ENCODE measurements at places on chromosomes 6 and 20. TPM values are rescaled to one million over a fixed set of nuclear protein-coding genes. Genes with fewer than 3 reads are reported as not detected.

GRCh38 chr6:15672291-15672690 lies 9.5 kb upstream of the DTNBP1 start:
- no peak for DNase-seq
- no peaks in the 10 kb centered on the region for H3K4me1 ChIP-seq
- no peak overlapping the region for H3K27ac ChIP-seq
- H3K27me3 ChIP-seq = peaks cover 46% of the 10 kb centered on the region
- H3K4me3 ChIP-seq = no peak overlapping the region

GRCh38 chr6:39543950-39544349 lies 181.3 kb downstream of the KIF6 start:
- H3K4me3 ChIP-seq = no peak overlapping the region
- no peaks in the 10 kb centered on the region for H3K27me3 ChIP-seq
- peak; percentile 62 for DNase-seq

DNA sequence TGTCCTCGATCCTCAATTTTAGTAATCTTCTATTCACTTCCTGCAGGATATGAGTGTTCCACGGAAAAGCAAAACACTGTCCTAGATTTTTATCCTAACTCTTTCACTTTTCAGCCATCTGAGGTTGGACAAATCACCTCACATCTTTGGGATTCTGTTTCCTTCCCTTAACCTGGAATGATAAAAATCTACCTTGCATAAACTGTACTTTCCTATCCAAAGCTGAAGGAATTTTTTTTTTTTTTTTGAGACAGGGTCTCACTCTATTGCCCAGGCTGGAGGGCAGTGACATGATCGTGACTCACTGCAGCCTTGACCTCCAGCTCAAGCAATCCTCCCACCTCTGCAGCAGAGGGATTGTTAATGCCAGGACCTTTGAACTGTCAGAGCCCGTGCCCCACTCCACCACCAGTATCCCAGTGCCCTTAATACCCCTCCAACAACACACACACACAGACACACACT lies 20.5 kb downstream of the CAPN11 start:
- H3K27me3 ChIP-seq = peaks cover 5% of the 10 kb centered on the region
- DNase-seq = no peak
- no peak overlapping the region for H3K4me3 ChIP-seq
- peaks cover 21% of the 10 kb centered on the region for H3K4me1 ChIP-seq

- H3K4me3 ChIP-seq = no peak overlapping the region
- H3K27me3 ChIP-seq = no peaks in the 10 kb centered on the region
- no peaks in the 10 kb centered on the region for H3K36me3 ChIP-seq
- H3K27ac ChIP-seq = no peak overlapping the region
- DNase-seq = peak; percentile 70
- H3K4me1 ChIP-seq = peaks cover 8% of the 10 kb centered on the region
Observed at GRCh38 chr6:134111062-134111677, 58.7 kb upstream of the SLC2A12 start.

- H3K27me3 ChIP-seq = no peaks in the 10 kb centered on the region
- H3K27ac ChIP-seq = no peak overlapping the region
- H3K36me3 ChIP-seq = no peaks in the 10 kb centered on the region
- H3K4me1 ChIP-seq = peaks cover 18% of the 10 kb centered on the region
- no peak for DNase-seq
- no peak overlapping the region for H3K4me3 ChIP-seq
Observed at GRCh38 chr6:35014786-35015185, 125.7 kb downstream of the ANKS1A start.

The CRISP3 gene
- total RNA-seq = not detected

The HRH3 gene
- not detected for total RNA-seq

GRCh38 chr6:91865889-91866288 lies 1279.0 kb upstream of the MAP3K7 start:
- H3K4me3 ChIP-seq = no peak overlapping the region
- H3K27me3 ChIP-seq = no peaks in the 10 kb centered on the region

GRCh38 chr6:17851001-17851719 lies 136.3 kb downstream of the KIF13A start:
- H3K4me3 ChIP-seq = no peak overlapping the region
- DNase-seq = no peak
- H3K36me3 ChIP-seq = peaks cover 35% of the 10 kb centered on the region
- H3K4me1 ChIP-seq = peaks cover 19% of the 10 kb centered on the region
- H3K27me3 ChIP-seq = no peaks in the 10 kb centered on the region

DNA sequence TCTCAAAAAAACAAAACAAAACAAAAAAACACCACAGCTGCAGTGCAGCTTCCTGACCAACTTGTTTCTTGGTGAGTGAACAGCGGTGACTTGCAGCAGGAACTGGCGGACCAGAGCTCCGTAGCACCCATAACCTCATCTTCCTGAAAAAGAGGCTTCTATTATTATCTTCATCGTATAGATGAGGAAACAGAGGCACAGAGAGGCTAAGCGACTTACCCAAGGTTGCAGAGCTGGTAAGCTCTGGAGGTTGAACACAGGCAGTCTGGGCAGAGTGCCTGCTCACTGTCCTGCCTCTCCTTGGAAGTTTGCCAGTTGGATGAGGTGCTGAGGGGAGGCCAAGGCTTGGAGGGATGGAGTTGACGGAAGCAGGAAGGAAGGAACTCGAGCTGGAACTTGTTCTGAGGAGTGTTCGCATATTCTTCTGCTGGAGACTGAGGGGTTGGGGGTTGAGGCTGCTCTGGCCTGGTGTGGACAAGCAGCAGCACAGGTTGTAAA lies 47.9 kb upstream of the CCDC167 start:
- H3K4me3 ChIP-seq = no peak overlapping the region
- peaks cover 3% of the 10 kb centered on the region for H3K27me3 ChIP-seq
- no peak overlapping the region for H3K27ac ChIP-seq
- H3K4me1 ChIP-seq = peaks cover 4% of the 10 kb centered on the region
- H3K36me3 ChIP-seq = no peaks in the 10 kb centered on the region

Measured in osteoblast (primary cell).